ENCODE measurements at places on chromosomes 11 and 22.

DNA sequence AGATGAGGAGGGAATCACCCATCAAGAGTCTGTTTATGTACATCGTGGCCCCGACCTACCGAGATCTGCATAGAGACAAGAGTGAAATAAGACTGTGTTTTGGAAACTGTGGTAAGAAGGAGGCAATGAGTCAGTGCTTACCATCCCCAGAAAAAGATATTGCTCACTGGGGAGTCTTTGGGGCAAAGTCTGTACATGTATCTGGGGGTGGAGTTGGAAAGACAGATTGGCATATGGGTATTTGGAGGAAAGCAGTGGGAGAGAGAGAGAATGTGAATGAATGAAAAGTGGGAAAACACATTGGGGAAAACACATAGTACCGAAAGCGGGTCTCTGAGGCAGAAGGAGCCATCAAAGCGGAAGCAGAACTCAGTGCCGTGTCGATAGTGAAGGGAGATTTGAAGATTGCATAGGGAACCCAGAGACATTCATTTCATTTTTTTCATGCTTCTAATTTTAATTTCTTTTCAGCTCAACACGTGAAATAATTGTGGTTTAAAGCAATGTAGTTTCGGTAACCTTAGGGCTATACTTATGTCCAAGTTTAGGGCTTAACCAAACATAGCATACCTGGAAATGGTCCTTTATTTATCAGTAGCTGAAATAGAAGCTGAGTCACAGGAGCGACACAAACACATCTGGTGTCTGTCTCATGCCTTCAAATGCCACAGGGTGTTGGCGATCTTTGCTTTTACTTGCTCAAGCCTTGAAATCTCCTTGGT, 98.6 kb upstream of the CD44 start:
- DNase-seq: no peak

GRCh38 chr22:31286360-31287255, 5.7 kb downstream of the PIK3IP1 start:
- DNase-seq: no peak

GRCh38 chr22:40042312-40042711, 47.6 kb downstream of the FAM83F start:
- no peak for DNase-seq

DNA sequence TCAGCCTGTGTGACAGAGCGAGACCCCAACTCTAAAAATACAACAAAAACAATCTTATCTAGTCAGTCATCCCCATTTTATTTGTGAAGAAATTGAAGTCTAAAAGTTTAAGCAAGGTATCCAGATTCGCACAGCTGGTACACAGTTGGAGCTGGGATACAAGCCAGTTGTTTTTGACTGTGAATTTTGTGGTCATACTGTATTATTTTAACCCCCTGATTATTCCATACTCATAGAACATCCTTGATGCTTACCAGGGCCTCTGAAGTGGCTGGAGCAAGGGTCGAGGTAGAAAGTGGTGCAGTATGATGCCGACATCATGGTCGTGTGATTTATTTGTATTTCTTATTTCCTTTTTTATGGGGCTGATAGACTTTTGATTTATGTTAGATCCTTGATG, 50.0 kb downstream of the BID start:
- DNase-seq: no peak

DNA sequence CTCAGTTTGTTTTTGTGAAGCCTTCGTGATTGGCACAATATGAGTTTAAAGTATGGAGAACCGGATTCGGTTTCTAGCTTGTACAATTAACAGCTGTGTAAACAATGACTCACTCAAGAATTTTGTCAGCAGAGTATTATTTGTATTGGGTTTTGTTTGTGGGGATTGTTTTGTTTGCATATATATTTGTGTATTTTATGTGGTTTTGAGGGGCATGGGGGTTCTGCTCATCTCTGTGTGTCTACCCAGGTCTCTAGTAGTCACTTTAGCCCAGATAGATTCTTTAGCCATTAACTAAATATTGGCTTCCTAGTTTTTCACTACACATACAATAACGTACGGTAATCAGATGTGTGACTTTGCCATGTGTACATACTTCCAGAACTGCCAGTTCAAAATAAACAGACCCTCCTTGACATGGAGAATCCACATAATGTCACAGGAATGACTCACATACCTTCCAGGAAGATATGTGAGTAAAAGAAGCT, 7.5 kb upstream of the MS4A7 start:
- DNase-seq: no peak

- no peak for DNase-seq
These were observed 6.1 kb upstream of the FOLR3 start for GRCh38 chr11:72129381-72129780.

DNA sequence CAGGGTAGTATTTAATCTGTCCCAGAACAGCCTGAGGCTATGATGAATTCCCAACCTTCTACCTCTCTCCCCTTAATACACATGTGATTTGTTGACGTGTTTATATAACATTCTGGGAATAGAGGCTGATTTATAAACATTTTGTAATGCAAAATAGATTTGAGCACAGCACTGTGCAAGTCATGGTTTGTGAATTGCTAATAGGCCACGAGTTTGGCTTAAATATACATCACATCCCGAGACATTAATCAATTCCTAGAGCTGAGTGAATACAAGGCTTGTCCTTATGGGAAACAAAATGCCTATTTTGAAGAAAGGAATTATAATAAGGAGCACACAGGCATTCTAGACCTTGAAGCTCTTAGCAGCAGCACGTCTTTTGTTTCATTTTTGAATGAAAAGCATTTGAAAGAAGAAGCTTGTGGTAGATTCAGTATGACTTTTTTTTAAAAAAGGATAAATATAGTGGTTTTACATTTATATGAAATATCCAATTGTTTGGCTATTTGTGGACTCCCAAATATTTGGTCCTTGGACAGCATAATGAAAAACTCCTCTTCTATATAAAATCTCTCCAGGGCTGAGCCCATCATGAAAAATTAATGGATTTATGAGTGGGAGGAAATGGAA, 116.4 kb downstream of the SLC17A6 start:
- DNase-seq: no peak

DNA sequence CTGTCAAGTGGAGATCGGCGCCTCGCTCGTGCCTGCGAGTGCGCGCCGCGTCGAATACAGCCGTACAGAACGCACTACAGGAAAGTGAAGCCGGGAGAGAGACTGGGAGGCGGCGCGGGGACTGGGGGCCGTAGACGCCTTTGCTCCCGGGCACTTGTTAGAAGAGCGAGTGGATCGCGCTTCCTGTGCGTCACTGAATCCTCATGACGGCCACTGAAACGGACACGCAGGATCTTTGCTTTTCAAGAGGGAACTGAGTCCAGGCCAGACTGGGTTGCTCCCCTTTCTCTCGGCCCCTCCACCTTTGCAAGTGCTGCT, 314 bp downstream of the RIC8A start:
- DNase-seq: no peak

DNA sequence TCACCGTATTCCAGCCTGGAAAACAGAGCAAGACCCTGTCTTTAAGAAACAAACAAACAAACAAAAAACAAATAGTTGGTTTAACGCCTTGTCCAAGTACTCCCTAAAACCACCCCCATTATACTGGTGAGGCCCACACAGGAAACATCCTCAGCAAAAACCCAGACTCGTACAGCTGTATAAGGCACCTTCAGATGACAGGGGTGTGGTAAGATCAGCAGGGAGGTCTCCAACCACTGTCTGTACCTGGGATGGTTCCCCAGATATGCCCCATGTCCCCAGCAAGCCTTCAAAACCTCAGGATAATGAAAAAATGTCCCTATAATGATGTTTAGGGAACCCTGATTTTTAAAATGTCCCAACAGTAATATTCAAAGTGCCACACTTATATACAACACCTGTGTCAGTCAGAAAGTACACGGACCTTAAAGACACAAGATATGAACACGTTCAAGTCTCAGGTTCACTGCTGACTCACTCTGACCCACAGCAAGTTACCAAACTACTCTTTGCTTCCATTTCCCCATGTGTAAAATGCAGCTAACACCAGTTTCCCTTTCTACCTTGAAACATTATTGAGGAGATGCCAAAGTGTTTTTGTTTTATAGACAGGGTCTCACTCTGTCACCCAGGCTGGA, 9.3 kb downstream of the SF3A1 start:
- no peak for DNase-seq

GRCh38 chr11:123544631-123545375, 109.6 kb downstream of the SCN3B start:
- DNase-seq: peak; percentile 51

GRCh38 chr11:64586366-64586765, 4.7 kb upstream of the SLC22A12 start:
- no peak for DNase-seq

- DNase-seq: no peak
These were observed 558.5 kb downstream of the MIAT start for GRCh38 chr22:27215871-27216270.

- DNase-seq: peak; percentile 44
These were observed 39.5 kb downstream of the MUC5B start for GRCh38 chr11:1262172-1263006.

GRCh38 chr22:27772984-27773498, 28.5 kb downstream of the MN1 start:
- DNase-seq: peak; percentile 30

- no peak for DNase-seq
These were observed 4.3 kb downstream of the C1QTNF6 start for GRCh38 chr22:37183432-37184379.

DNA sequence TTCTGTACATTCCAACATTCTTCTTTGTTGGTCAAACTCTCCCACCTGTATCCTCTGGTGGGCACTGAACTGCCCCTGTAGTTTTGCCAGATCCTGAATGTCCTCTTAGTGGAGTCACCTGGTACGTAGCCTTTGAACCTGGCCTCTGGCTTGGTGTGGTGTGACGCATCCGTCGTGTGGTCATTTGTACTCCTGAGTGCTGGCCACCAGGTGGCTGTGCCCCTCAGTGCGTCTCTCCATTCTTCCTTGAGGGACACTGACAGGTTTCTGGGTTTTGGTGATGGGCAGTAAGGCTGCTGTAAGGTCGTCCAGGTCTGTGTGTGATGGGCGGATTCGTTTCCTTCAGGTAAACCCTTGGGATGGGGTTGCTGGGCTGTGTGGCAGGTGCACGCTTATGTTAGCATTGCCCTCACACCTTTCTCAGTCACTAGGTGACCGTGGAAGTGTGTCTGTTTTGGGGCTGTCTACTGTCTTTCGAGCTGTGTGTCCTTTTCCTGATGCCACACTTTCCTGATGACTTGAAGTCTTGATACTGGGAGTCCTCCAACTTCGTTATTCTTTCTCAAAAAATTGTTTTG, 13.6 kb upstream of the RANBP1 start:
- DNase-seq: no peak

DNA sequence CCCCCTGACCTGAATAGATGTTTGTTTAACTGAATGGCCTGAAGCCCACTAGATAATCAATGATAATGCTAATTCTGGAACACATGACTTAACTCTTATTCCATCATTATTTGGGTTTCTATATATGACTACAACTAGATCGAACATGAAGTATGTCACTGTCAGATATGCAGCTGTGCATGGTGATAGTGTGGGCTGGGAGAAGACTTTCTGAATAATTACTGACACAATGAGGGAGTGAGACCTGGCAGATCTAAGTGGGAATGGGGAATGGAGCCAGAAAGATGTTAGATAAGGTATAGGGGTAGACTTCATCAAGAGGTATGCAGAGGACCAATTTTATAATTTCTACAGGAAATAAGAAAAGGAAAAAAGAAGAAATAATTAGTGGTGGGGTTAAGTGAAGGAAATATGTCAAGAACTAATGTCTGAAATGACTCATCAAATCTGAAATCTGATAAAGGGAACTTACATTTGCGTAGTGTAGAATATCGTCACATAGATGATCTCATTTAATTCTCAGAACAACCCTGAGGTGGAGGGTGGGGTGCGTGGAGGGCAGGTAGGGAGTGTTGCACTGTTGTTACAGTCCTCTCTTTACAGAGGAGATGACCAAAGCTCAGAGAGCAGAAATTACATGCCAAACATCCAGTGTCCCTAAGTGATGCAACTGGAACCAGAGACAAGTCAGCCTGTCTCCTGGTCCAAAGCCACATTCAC, 68.2 kb upstream of the EED start:
- no peak for DNase-seq

GRCh38 chr11:68889948-68890446, 13.6 kb downstream of the MRPL21 start:
- no peak for DNase-seq

GRCh38 chr11:128503245-128503991, 83.9 kb downstream of the ETS1 start:
- DNase-seq: no peak

DNA sequence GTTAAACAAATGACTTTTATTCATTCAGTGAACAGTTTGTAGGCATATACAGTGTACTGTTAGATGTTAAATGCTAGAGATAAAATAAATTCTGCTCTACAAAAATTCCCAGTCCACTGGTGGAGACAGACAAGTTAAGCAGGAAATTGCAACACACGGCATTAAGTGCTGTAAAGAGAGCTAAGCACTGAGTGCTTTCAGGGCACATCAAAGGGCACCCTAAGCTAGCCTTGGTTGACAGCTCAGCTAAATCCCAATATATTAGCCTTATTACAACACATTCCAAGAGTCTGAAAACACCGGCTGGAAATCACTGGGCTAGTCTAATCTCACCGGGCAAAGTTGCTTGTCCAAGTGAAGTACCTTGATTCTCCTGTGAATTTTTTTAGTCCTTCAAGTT, 55.1 kb downstream of the NOX4 start:
- no peak for DNase-seq

DNA sequence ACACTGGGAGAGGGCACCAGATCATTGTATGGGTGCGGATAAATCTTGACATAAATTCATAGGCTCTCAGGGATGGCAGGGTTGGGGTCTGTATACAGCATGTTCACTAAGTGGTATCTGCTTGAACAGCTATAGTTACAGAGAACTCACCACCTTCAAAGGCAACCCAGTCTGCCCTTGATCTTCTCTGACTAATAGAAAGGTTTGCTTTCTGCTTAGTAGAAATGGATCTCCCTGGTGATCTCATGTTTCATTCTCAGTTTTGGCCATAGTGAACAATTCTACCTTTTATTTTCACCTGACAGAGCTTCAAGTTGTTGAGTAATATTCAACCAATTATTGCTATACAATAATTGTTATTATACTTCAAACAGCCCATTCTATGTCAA, 32.4 kb downstream of the CNTF start:
- DNase-seq: no peak

- no peak for DNase-seq
These were observed 20.0 kb upstream of the RAB39A start for GRCh38 chr11:107908211-107908610.

DNA sequence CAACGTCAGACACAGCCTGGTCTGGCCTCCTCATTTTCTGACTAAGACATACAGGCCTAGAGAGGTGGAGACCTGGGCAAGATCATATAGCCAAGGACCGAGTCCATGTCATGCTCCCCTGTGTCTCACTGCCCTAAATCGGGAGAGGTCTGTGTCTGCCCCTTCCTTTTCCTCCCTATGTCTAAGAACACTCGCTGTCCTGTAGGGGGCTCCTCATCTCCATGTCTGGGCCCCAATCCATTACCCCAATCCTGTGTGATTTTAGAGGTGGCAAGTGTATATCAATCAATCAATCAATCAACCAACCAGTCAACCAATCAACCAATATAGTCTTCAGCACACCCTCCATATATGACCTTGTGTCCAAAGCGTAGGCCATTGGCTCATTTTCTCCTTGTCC, 125.7 kb downstream of the KIRREL3 start:
- DNase-seq: no peak

GRCh38 chr22:40463683-40464082, 93.3 kb downstream of the SGSM3 start:
- DNase-seq: no peak

- peak; percentile 21 for DNase-seq
These were observed 76.0 kb downstream of the CWC15 start for GRCh38 chr11:94897330-94897768.
